ENCODE measurements at places on chromosomes 4 and X.

DNA sequence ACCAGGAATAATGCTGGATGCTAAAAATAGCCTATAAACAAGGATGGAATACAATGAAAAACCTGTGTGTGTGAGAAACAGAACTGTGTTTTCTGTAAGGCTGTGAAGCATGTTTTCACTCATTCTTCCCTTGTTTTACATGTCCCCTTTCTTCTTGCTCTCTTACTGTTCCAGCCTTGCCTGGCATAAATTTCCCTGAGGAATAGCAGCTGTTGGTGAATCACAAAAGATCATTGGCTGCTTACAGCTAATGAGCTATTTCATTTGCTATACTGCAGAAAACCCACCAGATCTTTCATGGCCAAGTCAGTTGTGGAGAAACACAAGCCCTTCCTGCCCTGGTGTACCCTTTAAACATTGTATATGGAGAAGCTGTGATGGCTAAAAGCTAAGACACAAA is 91.1 kb downstream of the LDB2 start:
- no peak for DNase-seq

DNA sequence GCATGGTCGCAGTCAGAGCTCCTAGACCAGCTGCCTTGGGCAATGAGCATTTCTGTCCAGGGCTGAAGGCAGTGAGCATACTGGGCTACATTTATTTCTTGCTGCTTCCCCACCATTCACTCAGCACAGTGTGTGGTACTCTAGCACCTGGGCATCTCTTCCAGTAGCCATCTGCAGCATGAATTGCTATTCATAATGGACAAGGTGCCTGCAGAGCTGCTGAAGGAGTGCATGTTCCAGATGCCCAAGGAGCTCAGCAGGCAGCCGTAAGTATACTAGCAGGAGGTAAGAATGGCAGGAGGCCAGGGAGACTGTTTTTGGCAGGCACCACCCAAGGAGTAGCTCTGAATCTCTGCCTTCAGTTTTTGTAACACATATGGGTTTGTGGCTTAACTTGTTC is 110.4 kb upstream of the RXFP1 start:
- no peak for DNase-seq

GRCh38 chr4:144709159-144709558 is 63.2 kb downstream of the HHIP start:
- DNase-seq, result no peak

- no peak for DNase-seq
Observed at GRCh38 chrX:47321386-47321785, 49.0 kb upstream of the ZNF157 start.

DNA sequence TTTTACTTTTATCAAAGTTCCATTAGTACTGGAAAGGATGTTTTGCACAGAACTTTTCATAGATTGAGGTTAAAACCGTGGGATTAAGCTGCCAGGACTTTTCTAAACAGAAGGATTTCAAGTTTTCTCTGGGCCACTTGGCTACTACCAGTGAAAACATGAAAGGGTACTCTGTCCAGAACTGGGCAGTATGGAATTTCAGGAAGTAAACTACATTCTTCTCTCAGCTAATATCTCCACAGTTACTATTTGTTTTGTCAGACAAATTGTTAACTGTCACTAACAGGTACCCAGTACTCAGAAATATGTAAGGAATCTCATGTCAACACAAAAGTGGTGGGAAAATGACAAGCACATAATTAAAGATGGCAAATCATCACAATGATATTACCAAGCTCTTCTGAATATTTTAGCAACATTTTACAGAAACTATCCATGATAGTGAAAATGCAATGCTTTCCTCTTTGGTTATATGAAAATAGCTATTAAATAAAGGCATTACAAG is 454.4 kb downstream of the C4orf33 start:
- DNase-seq, result no peak

- no peak for DNase-seq
Observed at GRCh38 chr4:156779042-156779441, 192.6 kb downstream of the PDGFC start.

DNA sequence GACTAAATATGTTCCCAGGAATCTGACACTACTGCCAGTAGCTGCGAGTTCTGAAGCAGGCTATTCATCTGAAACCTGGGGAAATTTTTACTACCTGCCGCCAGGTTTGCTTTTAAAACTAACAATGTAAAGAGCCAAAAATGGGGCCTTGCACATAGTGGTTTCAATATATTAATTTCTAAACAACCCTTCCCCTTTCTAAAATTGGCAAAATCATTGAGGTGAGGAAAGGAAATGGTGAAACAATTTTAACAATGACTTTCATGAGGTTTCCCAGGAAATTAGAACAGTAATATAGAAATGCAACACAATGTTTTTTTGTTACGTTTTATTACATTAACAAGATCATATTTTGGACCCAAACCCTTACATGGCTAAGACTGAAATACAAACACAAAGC is 21.3 kb downstream of the FANCB start:
- DNase-seq, result no peak

DNA sequence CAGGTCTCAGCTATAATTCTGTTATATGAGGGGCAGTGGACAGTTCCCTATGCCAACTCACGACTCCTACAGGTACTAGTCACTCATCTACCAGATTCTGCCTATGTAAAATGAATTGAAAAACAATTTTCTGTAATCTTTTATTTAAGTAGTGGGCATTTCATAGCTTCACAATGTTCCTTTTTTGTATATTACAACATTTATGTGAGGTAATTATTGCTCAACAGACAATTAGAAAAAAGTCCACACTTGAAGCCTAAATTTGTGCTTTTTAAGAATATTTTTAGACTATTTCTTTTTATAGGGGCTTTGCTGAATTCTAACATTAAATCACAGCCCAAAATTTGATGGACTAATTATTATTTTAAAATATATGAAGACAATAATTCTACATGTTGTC is 20.4 kb downstream of the EREG start:
- no peak for DNase-seq

DNA sequence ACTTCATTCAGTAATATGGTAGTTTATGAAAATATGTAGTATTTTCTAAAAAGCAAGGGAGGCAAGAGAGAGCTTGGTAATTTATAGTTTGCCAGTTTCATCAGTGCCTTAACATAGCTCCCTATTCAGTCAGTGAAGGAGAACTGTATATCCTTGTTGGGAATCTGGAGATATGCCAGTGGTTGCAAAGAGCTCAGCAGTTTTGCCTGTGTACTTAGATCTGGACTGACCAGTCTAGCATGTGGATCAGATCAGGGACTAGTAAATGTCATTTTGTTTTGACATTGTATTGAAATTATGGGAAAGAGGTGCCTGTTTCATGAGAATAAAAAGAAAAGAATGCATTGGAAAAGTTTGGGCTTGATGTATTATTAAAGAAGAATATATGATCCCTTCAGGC is 88.6 kb downstream of the ZIC3 start:
- no peak for DNase-seq

DNA sequence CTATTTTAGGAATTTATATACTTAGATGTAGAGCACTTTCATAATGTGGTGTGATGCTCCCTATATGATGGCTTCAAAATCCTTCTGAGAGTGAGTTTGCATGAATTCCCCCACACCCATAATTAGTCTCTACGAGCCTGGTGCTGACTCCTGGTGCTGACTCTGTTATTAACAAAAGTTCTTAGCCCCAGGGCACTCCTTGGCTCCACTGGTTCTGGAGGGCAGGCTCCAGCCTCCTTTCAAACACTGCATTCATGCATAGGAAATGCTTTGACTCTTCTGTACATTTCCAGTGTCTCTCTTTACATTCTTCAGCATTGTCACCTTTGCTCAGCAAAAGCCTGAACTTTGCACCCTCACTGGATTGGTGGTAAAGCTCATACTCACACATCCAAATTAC is 64.0 kb downstream of the LNX1 start:
- DNase-seq, result no peak

- no peak for DNase-seq
Observed at GRCh38 chr4:95533254-95533653, 15.5 kb downstream of the UNC5C start.

DNA sequence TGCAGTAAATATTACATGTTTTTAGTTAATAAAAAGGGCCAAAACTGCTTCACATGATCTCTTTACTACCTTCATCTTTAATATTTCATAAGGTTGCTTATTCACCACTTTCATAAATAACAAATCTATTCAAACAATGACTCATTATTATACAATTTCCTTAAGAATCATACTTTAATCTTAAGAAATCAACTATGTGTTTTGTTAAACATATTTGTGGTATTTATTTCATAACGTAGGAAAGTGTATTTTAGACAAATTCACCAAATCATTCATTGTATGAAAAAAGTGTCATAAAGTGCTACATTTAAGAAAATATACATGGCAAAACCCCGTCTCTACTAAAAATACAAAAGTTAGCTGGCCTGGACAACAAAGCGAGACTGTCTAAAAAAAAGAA is 150.5 kb upstream of the RXFP1 start:
- DNase-seq, result no peak

DNA sequence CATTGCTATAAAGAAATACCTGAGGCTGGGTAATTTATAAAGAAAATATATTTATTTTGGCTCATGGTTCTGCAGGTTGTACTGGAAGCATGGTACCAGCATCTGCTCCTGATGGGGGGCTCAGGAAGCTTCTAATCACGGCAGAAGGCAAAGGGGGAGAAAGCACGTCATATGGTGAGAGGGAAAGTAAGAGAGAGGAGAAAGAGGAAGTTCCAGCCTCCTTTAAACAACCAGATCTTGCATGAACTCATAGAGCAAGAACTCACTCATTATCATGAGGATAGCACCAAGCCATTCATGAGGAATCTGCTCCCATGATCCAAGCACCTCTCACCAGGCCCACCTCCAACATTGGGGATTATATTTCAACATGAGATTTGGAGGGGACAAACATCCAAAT is 125.0 kb upstream of the GRPR start:
- DNase-seq, result no peak

DNA sequence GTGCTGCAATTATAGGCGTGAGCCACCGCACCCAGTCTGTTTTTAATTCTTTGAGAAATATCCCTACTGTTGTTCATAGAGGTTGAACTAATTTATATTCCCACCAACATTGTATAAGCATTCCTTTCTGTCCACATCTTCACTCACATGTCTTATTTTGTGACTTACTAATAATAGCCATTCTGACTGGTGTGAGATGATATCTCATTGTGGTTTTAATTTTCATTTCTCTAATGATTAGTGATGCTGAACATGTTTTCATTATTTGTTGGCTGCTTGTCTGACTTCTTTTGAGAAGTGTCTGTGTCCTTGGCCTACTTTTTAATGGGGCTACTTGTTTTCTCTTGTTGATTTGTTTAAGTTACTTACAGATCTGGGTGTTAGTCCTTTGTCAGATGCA is 310.9 kb upstream of the MAOA start:
- no peak for DNase-seq

DNA sequence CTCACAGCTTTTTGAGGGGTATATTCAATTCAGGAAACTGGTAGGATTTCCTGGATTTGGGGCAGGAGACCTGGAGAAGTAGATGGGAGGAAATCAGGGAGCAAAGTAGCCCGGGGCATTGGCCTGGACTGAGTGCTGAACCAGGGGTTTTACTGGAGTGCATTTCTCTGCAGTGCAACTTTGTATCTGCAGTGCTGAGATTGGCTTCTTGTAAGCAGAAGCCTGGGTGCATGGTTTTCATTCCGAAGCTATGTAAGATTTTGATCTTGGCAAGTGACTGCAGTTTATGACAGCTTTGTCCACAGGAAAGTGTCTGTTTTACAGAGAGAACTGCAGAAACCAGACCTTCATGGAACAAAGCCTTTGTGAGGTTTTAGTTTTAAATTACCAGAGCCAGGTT is 158.3 kb downstream of the SPCS3 start:
- no peak for DNase-seq

- no peak for DNase-seq
Observed at GRCh38 chrX:110795645-110796406, at the start of gene CHRDL1. CHRDL1 (minus strand) TSS chrX:110795817; CDS start chrX:110792181, 3,636 bp downstream.

DNA sequence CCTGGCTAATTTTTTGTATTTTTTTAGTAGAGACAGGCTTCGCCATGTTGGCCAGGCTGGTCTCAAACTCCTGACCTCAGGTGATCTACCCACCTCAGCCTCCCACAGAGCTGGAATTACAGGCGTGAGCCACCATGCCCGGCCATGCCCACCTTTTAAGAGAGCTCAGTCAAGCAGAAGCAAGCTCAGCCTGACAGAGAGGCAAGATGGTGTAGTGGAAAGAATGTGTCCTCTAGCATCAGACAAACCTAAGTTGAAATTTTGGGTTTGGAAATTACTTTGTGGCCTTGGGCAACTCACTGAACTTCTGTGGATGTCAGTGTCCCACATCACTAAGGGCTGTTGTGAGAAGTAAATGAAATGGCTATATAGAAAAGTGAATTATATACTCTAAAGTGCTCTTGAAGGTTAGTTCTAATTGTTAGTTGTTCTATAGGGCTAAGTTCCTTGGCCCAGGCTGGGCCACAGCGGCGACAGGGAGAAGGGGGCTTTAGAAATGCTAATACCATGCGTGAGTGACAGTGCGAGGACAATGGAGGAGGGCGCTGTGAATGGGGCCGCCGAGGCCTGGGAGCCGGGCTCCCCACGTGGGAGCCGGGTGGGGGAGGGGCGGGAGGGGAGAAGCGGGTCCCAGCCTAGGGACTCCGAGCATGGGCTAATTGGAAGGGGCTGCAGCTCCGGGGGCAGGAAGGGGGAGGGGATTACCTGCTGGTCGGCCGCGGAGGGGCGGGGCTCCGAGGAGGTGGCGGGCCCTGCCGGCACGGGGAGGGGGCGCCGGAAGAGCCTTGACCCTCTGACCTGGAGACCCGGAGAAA is 15.6 kb downstream of the PJA1 start:
- DNase-seq, result no peak

- DNase-seq, result no peak
Observed at GRCh38 chr4:106624671-106625070, 256.1 kb upstream of the GIMD1 start.

- DNase-seq, result no peak
Observed at GRCh38 chr4:3232871-3233271, 16.1 kb upstream of the MSANTD1 start.

GRCh38 chr4:180860089-180860720 is 1383.0 kb upstream of the TENM3 start:
- DNase-seq, result no peak

GRCh38 chr4:101287324-101287723 is 60.0 kb downstream of the PPP3CA start:
- DNase-seq, result no peak

- DNase-seq, result no peak
Observed at GRCh38 chrX:19370061-19370460, 26.3 kb downstream of the PDHA1 start.

DNA sequence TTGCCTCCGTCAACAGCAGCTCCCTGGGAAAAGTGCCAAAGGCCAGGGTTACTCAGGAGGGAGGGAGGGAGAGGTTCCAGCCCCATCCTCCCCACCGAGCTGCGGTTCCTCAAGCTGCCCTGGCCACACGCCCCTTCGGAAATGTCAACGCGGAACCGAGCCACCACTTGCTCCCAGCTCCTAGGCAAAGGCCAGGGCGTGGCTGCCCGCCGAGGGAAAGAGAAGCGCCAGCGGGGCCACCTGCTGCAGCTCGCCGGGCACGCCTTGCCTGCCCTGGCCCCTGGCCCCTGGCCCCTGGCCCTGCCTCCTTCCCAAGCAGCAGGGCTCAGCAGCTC is 15.3 kb downstream of the SLC6A8 start:
- no peak for DNase-seq

GRCh38 chrX:110683925-110684324 is 111.7 kb downstream of the CHRDL1 start:
- DNase-seq, result no peak

- no peak for DNase-seq
Observed at GRCh38 chr4:48129307-48130014, 4.6 kb downstream of the TXK start.

- no peak for DNase-seq
Observed at GRCh38 chr4:166518315-166518714, 645.3 kb downstream of the TLL1 start.

GRCh38 chr4:166012129-166013030 is 139.3 kb downstream of the TLL1 start:
- no peak for DNase-seq
